ENCODE measurements at places on chromosomes 1 and 21.
A peak's percentile ranks its signal among the peaks of the same experiment; 100 is the strongest.

GRCh38 chr1:226436855-226437491 is 29.1 kb upstream of the PARP1 start:
- DNase-seq, result no peak

- no peak for DNase-seq
These were observed 21.6 kb downstream of the GLMN start for GRCh38 chr1:92277105-92277723.

- DNase-seq, result no peak
These were observed 23.1 kb downstream of the GPR137B start for GRCh38 chr1:236165238-236165981.

DNA sequence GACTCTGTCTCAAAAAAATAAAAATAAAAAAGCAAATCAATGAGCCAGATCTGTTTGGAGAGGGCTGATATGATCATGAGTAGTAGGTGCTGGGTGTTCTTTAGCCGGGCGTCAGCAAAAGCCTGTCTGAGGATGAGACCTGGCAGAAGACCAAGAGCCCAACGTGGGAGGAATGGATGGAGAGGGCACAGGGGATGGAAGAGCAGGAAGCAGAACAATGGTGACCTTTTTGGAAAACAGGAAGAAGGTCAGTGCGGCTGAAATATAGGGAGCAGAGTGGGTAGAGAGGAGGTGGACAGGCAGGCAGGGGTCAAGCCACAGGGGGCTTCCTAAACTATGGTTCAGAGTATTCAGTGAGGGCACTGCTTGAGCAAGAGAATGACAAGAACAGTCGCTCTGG is 30.9 kb downstream of the VWA5B1 start:
- DNase-seq, result no peak

DNA sequence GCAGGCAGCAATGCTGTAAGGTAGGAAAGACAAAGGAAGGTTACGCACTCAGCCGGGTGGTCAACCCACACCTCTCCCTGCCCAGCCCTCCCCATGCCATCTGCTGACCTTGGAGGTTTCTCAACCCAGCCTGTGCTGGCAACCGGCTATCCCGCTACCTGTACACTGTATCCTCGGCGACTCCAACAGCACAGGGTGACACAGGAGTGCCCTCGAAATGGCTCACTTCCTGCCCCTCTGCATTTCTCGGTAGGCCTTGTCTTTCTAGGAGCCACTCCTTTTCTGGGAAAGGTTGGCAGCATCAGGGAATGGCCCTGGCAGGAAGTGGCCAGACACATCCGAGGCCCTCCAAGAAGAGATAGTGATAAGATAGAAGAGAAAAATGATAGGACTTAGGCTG is 124.0 kb downstream of the PROX1 start:
- no peak for DNase-seq

- peak; percentile 42 for DNase-seq
These were observed 995 bp downstream of the COLGALT2 start for GRCh38 chr1:184036517-184036949.

GRCh38 chr1:147152772-147153171 is 19.5 kb downstream of the PRKAB2 start:
- no peak for DNase-seq

- DNase-seq, result no peak
These were observed 8.3 kb downstream of the VSIG8 start for GRCh38 chr1:159854116-159854692.

DNA sequence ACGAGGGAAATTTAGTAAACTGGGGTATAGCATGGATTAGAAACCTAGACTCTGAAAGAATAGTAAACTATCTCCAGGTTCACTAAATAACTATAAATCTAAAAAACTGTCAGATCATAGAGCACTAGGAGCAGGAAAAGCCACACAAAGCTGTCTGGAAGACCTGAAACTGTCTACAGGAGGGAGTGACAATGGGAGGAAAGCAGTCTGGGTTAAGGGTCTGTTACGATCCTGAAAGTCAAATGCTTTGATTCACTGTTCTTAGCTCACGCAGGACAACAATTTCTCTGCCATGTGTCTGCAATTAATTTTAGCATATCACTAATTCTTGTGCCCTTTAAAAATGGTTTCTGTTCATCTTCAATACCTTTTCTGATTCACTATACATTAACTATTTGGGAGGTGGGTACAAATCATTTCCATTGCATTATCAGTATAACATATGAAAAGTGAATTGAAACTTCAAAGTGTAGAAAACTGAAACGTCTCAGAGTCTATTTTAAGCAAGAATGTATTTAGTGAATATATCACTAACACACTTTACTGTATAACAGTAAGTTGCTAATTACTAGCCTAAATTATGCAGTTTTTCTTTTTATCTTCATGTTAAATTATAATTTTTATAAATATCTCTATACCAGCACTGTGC is 18.4 kb downstream of the CEP170 start:
- peak; percentile 17 for DNase-seq

- no peak for DNase-seq
These were observed 10.9 kb downstream of the TIMM17A start for GRCh38 chr1:201966171-201966570.

GRCh38 chr1:39657923-39658485 is 13.9 kb downstream of the NT5C1A start:
- DNase-seq, result peak; percentile 70

DNA sequence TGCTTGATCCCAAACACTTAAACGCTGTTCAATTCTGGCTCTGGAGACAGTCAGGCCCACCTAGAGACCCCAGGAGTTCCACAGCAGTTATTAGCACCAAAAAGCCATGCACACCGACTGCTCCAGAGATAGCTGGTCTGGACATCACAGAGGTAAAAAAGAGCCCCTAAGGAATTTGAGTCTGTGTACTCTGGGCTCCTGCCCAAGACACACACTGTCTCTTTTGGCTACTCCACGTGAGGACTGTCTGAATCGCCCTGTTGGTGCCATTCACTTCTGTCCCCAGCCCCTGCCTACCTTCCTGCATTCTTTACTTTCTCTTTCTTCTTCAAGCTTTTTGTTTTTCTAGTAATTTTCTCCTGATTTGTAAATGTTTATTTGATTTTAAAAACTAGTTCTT is 197.4 kb downstream of the ADGRL2 start:
- no peak for DNase-seq

- DNase-seq, result no peak
These were observed 81.9 kb downstream of the FGGY start for GRCh38 chr1:59378621-59379370.

- no peak for DNase-seq
These were observed 211.0 kb downstream of the ZP4 start for GRCh38 chr1:237679687-237680086.

DNA sequence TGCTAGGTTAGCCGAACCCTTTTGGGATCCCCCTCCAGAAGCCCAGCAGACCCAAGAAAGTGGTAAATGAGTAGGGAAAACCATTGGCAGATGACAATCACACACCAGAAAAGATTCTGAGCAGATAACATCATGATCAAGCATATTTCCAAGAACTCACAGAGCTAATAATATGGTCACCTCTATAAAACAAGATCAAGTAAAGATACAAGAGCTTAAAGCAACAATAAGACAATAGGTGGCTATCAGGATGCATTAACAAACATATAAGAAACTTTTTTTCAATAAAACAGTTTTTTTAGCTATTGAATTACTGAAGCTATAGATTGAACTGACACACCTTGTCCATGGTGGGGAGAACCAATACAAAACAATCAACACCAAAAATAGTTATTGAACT is 29.0 kb downstream of the UBASH3A start:
- no peak for DNase-seq

GRCh38 chr1:108841703-108842102 is 15.2 kb downstream of the AKNAD1 start:
- no peak for DNase-seq

DNA sequence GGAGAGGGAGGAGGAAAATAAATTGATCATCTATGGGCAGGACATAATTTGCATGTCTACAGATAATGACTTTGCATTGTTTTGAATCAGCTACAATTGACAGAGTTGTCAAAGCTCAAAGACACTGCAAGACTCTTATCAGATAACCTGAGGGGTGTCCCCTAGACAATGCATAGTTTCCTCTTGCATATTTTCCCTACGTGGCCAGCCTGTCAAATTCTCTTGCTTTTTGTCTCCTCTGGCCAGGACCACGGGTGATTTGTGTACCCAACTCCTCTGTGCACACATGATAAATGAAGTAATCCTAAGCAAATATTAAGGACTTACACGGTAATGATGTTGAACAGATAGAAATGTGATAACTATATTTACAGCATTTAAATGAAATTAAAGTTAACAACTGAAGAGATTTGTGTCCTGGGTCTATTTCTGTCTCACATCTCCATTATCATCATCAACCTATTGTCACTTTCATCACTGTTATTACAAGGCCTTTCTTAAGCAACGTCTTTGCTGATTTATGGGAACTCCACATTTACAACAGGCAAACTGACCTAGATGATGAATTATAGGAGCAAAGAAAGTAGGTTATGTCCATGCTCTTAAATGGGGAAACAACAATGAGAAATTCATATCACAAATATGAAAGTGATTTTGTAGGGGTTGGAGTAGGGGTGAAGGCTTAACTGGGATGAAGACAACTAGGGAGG is 18.8 kb downstream of the BATF3 start:
- DNase-seq, result no peak

- no peak for DNase-seq
These were observed 201.7 kb upstream of the BEND5 start for GRCh38 chr1:48978413-48978812.

DNA sequence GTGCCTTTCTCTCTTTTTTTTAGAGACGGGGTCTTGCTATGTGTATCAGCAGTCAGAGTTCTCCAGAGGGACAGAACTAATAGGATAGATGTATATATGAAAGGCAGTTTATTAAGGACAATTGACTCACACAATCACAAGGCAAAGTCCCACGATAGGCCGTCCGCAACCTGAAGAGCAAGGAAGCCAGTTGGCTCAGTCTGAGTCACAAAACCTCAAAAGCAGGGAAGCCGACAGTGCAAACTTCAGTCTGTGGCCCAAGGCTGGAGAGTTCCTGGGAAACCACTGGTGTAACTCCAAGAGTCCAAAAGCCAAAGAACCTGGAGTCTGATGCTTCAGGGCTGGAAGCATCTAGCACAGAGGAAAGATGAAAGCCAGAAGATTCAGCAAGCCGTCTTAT is 16.3 kb upstream of the H3-3A start:
- DNase-seq, result no peak

DNA sequence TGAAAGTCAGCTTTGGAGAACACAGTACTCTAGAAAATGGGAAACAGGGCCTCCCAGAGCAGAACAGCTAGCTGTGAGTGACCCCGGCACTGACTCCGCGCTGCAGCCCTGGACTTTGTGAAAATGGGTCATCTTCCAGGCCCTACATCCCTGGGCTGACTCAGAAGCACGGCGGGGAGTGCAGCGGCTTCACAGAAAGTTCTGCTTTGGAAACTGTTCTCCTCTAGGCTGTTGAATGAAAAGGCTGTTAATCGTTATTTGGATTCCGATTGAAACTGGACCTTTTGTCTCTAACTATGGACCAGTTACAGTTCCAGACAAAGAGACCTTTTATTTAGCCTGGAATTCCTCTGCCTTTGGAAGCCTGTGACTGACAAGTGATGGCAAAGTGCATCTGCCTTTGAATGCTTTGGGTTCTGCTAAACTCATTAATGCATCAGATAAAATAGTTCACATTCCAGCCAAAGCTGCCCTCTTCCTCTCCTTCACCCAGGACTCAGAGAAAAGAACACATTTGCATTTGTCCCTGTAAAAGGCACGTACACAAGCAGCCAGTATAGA is 144.9 kb upstream of the HOOK1 start:
- DNase-seq, result no peak

GRCh38 chr1:110011527-110012041 is 22.8 kb upstream of the STRIP1 start:
- peak; percentile 77 for DNase-seq

- peak; percentile 82 for DNase-seq
These were observed 23.2 kb downstream of the INTS7 start for GRCh38 chr1:212012034-212012740.

DNA sequence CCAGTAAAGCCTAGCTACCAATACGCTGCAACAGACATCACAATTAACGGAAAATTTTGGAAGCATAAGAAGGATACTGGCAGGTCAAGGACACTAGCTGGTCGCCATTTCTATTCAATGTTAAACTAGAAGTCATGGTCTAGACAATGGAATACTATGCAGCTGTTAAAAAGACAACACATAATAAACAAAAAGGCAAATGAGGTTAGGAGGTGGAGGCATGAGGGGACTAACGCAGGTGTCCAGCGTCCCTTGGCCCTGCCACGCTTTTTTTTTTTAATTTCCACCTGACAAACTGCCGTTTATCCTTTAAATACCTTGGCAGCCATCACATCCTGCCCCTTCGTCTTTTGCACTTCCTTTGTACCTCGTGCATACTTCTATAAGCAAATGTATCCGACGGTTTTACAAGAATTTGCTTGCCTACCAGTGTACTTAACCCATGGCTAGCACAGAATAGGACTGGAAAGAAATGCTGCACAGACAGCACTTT is 698 bp upstream of the SLC22A15 start:
- DNase-seq, result no peak

DNA sequence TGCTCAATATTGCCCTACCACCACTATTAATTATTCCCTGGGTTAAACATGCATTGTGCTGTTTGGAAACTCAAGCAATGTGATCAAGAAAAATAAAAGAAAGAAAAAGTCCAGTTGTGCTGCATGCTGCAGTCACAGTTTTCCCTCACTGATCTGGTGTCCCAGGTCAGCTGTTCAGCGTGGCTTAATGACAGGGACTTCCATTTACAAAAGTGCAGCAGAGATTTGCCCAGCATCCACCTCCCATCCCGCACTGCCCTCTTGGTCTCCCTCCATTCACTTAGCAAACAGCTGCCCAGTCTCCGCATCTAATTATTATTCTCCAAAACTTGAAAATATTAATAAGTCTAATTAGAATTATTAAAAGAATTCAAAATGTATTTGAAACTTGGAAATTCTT is 2.0 kb upstream of the OR2T4 start:
- DNase-seq, result no peak

GRCh38 chr21:23968722-23969647 is 1638.3 kb downstream of the MRPL39 start:
- DNase-seq, result peak; percentile 35

DNA sequence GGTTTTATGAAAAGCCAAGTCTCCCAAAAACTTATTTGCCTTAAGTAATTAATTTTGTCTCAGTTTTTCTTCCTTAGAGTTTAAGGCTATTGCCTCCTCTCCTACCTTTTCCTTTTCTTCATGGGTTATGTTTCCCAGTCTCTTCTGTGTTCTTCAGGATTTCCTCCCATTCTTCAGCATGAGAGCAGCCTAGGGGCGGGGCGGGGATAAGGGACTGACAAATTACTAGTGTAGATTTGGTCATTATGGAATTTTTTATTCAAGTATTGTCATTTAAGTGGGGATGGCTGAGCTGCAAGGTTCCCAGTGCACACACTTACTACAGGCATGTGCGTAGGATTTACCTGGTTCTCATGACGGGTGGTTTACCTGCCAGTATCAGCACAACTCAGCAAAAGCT is 35.2 kb upstream of the PIGV start:
- DNase-seq, result no peak

GRCh38 chr21:29991624-29992023 is 51.8 kb upstream of the GRIK1 start:
- DNase-seq, result no peak

- DNase-seq, result no peak
These were observed 16.8 kb upstream of the JAK1 start for GRCh38 chr1:64983110-64983509.
